ENCODE measurements at places on chromosomes 5 and 9.

- DNase-seq, result peak; percentile 35
These were observed at the start of gene DRD1 for GRCh38 chr5:175444060-175444904. Gene DRD1 (minus strand): TSS chr5:175444182. CDS start chr5:175443099, 1,083 bp downstream.

DNA sequence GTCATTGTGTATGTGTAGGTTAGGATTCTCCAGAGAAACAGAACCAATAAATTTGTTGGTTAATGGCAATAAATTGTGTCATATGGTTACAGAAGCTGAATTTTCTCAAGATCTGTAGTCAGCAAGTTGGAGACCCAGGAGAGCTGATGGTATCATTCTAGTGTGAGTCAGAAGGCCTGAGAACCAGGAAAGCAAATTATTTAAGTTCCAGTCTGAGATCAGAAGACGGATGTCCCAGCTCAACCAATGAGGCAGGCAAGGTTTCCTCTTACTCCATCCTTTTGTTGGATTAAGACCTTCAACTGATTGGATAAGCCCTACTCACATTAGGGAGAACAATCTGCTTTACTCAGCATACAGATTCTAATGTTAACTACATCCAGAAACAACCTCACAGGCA lies 656.3 kb downstream of the ANXA1 start:
- DNase-seq, result no peak

- no peak for DNase-seq
These were observed 282.9 kb upstream of the MAP3K1 start for GRCh38 chr5:56532466-56532865.

GRCh38 chr5:50927953-50928352 lies 261.5 kb downstream of the PARP8 start:
- no peak for DNase-seq

DNA sequence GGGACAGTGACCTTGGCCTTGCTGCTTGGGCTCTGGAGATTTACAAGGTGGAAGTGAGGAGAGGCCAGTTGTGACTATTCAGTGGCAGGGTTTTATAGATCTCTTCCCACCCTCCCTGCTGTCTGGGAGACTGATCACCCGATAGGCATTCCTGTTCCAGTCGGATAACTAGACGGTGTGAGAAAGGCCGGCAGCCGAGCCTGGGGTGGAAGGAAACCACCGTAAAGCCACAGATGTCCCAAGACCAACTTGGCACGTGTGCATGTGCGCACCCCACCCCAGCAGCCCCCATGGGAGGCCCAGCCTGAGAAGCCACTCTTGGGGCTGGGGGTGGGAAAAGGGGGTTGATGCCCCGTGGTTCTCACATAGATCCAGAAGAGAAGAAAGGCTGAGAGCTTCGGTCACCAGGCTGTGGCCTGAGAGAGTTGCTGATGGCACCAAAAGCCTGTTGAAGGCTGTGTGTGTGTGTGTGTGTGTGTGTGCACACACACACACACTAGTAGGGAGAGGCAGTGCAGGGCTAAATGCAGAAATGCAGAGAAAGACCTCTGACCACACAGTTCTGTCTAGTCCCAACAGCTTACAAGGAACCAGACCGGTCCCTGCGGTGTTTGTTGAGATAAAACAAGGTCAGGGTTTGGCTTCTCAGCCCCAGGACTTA lies 225.8 kb downstream of the FANCC start:
- DNase-seq, result peak; percentile 72

- peak; percentile 19 for DNase-seq
These were observed 384.6 kb upstream of the CD180 start for GRCh38 chr5:67581203-67581602.

GRCh38 chr5:8908055-8908683 lies 637.7 kb downstream of the SEMA5A start:
- peak; percentile 40 for DNase-seq

- DNase-seq, result no peak
These were observed 29.3 kb downstream of the SLC6A7 start for GRCh38 chr5:150219142-150219541.

GRCh38 chr9:122118343-122119165 lies 25.4 kb upstream of the TTLL11 start:
- DNase-seq, result no peak

- no peak for DNase-seq
These were observed 65.0 kb upstream of the RAPGEF1 start for GRCh38 chr9:131804826-131805225.

GRCh38 chr5:128446-128845 lies 36.5 kb downstream of the PLEKHG4B start:
- no peak for DNase-seq

DNA sequence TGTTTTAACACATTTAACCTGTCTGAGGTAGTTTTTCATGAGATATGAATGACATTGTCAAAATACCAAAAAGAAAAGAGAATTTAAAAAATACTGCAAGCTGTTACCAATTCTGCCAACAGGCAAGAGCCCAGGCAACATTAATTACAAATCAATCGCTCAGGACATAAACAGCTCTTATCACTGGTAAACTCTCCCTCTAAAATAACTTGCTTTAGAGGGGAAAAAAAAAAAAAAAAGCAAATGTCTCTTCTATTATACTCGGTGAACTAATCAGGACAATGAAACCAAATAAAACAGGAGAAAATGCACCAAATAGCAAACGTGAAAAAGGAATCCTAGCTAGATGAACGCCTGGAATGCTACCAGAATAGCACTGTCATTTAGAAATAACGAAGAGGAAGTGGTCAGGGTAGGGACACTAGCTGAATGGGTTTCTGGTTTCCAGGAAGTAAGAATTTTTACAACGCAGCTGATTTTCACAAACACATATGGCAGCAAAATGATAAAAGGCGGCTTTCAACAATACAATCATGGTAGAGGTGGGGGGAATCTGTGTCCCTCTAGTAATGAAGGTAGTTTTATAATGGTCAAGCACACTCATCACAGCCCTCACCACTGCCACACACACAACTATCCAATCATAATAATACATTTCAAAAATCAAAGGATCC lies 94.9 kb downstream of the DENND1A start:
- DNase-seq, result peak; percentile 47

DNA sequence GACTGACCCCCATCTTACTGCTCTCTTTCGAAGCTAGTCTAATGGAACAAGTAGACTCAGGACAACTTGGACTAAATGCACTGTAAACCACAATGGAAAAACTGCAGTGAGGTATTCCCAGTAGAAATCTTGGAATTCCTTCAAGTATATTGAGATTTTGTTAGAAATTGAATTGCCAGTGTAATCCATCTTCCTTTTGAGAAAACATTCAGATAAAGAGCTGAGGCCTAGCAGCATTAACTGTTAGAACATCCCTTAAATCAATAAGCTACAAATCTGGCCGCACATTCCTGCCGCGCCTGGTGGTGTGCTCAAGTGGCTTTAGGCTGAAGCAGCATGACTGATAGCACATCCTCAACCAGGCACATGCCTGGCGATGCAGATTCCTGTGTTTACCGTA lies 29.3 kb downstream of the PPIC start:
- DNase-seq, result peak; percentile 23

GRCh38 chr9:131685753-131686706 lies 53.8 kb downstream of the RAPGEF1 start:
- DNase-seq, result no peak

GRCh38 chr5:10046676-10047075 lies 203.0 kb downstream of the ATPSCKMT start:
- no peak for DNase-seq

DNA sequence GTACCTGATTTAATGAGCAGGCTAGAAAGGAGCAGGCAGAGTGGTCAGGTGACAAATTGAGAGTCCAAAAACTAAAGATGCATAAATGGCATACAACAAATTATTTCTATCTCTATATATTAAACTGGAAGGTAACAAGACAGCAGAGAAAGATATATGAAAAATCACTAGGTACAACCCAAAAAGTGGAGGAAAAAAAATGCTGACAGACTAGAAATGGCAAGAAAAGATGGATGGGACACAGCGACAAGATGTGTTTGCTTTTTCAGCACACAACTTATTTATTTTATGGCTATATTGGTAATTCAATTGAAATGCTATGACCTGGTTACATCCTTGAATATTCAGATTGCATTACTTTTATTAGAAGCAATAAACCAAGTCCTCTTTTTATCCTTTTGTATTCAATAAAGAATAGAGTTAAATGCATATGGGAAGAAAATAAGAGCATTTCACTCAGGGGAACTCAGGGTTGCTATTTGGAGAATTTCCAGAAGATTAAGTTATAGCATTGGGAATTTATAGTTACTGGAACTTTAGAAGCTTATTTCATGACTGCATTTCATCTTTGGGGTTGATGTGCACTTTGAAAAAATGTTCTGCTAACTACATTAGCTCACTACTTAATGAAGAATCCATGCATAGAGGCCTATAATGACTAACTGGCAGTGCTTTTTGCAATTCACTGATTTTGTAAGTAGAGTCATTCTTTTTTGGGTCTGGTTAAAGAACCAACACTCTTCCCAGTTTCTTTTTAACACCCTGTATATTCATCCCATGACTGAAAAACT lies 566.6 kb upstream of the TUSC1 start:
- peak; percentile 47 for DNase-seq

- no peak for DNase-seq
These were observed 354.8 kb downstream of the TMEM232 start for GRCh38 chr5:110371725-110372041.

GRCh38 chr5:151612689-151613427 lies 21.7 kb upstream of the FAT2 start:
- no peak for DNase-seq

DNA sequence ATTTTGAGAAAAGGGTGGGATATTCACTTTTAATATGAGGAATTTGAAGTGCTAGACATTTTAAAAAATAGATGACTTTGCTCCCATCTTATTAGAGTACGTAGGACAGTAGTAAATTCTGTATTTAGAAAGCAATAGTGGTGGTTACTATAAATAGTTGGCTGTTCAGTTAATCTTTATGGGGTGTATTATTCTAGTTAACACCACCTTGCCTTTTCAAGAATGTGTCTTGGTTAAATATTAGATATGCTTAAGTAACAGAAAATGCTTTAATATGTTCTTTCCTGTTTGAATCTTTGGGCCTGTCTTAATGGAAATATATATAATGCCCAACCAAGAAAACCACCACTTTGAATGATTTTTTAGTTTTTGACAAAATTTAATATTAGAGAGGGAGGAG lies 608.7 kb upstream of the FAM174A start:
- DNase-seq, result no peak

DNA sequence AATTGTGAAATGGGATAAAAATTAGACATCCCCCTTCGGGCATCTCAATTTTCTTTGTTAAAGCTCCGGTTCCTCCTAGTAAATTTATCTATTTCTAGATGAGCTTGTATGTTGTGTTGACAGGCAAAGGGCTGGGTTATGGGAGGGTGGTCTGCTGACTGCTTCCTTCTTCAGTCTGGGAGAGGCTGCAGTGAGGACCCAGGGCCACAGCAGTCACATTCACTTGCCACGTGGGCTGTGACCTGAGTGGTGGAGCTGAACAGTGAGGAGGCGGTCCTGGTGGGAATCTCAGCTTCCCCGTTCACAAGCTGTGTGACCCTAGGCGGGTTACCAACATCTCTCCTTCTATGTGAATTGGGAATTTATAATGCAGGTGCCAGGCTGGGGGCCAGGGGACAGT lies 57.5 kb upstream of the RXRA start:
- no peak for DNase-seq

DNA sequence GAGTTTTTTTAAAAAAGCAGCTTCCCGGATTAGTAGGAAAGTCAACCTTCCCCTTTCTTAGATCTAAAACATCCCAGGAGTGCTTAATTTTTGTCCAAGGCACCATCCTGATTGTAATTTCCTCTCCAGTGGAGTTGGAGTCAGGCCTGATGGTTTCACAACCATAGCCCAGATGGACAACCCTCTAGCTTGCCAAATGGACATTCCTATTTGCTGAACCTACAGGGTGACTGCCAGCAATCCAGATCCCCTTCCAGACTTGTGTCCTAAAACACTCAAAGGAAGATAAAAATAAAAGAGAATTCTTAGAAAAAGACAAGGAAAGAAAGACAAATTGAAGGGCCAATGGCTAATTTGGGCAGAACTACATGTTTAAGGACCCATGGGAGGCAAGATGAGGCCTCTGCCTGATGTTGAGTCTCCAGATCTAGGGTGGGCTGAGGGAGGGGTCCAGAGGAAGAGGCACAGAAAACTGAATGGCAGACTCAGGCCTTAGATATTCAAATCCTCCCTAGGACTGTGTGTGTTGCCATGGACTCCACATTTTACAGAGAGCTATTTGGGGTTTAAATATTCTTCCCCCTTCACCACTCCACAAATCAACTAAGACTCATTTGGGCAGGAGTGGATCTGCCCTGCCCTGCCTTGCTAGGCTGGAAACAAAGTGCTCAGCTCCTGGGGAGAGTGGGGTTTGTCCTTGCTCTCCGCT lies 38.5 kb upstream of the SLC44A1 start:
- peak; percentile 69 for DNase-seq

GRCh38 chr9:17900606-17901005 lies 321.7 kb downstream of the SH3GL2 start:
- peak; percentile 0 for DNase-seq

GRCh38 chr5:33299621-33300208 lies 141.1 kb upstream of the TARS1 start:
- DNase-seq, result peak; percentile 73

DNA sequence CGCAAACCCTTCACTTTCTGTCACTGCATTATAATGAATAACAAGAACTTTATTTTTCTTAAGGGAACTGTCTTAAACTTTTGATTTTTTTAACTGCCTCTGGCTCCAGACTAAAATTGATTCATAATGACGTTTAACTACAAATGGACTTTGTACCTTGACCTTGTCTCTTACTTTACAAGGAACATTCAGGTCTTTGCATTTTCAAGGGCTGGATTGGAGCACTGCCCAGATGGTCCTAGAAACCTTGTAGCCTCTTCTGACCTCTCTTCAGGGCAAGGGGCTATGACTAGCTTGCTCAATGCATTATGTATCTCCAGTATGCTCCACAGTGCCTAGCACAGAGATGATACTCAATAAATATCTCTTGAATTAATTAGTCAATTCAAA lies 612.6 kb upstream of the CLINT1 start:
- DNase-seq, result no peak

- no peak for DNase-seq
These were observed 44.7 kb upstream of the TMEM215 start for GRCh38 chr9:32738501-32739172.

DNA sequence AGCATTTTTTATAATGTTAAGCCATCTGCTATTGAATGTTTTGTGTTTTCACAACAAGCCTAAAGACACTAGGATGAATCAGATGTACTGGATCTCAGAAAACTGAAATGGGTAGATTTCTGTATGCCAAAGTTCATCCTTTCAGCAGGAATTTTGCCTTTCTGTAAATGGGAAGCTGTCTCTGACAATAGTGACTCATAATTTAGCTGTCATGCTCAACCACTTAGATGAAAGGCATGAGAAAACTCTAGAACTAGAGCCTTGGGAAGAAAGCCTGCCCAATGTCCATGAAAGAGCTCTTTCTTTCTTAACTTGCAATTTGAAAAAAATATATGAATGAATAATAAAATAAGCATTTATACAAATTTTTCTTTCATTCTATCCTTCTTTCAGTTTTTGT lies 616.0 kb upstream of the EDIL3 start:
- DNase-seq, result peak; percentile 59

DNA sequence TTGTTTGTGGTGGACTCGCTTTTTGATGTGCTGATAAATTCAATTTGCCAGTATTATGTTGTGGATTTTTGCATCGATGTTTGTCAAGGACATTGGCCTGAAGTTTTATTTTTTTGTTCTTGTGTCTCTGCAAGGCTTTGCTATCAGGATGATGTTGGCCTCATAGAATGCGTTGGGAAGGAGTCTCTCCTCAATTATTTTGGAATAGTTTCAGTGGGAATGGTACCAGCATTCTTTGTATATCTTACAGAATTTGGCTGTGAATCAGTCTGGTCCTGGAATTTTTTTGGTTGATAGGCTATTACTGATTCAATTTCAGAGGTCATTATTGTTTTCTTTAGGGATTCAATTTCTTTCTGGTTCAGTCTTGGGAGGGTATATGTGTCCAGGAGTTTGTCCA lies 141.4 kb upstream of the RGS7BP start:
- DNase-seq, result no peak

GRCh38 chr5:178201221-178201926 lies 3.0 kb upstream of the HNRNPAB start:
- DNase-seq, result no peak
